Right hindlimb (tissue), 1 donor: ENCODE measurements at places on chromosomes 16 and 17.

GRCh38 chr16:642189-643049 lies 791 bp downstream of the MCRIP2 start:
- DNase-seq = no peak

GRCh38 chr17:29929006-29929532 lies 959 bp downstream of the SSH2 start:
- DNase-seq = peak; percentile 29

DNA sequence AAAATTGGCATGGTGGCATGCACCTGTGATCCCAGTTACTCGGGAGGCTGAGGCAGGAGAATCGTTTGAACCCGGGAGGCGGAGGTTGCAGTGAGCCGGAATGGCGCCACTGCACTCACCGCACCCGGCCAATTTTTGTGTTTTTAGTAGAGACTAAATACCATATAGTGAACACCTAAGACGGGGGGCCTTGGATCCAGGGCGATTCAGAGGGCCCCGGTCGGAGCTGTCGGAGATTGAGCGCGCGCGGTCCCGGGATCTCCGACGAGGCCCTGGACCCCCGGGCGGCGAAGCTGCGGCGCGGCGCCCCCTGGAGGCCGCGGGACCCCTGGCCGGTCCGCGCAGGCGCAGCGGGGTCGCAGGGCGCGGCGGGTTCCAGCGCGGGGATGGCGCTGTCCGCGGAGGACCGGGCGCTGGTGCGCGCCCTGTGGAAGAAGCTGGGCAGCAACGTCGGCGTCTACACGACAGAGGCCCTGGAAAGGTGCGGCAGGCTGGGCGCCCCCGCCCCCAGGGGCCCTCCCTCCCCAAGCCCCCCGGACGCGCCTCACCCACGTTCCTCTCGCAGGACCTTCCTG lies at the start of gene HBQ1:
Gene HBQ1, plus strand, starts transcription at position 359 of the 575 bp plus-strand sequence. Its CDS starts 28 bp downstream, at position 387.
- DNase-seq = peak; percentile 40

- DNase-seq = no peak
Observed at GRCh38 chr16:64311241-64311640, 810.6 kb downstream of the CDH11 start.

DNA sequence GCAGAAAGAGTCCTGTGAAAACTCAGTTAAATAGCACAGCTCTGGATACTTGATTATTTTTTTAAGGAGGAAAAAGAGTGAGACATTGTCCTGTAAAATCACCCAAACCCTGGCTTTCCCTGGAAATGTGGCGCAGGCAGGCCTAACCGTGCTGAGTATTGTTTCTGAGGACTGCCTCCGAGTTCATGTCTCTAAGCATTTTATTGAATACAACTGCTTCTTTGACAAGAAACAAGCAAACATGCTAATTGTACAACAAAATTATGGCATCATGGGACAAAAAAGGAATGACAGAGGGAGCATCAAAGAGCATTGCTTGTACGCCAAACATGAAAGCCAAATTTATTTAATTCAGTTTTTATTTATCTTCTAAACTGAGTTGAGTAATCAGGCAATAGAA lies 64.5 kb upstream of the HSBP1 start:
- no peak for DNase-seq

DNA sequence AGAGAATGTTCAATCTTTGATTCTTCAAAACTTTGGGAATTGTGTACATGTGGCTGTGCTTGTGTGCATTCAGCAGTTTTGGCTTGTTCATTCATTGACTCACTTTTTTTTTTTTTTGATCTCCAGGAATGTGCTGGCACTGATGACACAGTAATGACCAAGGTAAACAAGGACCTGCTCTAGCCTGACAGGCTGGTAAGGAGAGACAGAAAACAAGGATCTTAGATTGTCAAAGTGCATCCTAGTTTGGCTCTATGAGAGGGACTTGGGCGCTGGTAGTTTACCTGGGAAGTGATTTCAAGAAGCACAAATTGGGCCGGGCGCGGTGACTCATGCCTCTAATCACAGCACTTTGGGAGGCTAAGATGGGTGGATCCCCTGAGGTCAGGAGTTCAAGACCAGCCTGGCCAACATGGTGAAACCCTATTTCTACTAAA lies 233.1 kb upstream of the WSCD1 start:
- no peak for DNase-seq

- DNase-seq = no peak
Observed at GRCh38 chr17:72466199-72466598, 345.4 kb downstream of the SOX9 start.

DNA sequence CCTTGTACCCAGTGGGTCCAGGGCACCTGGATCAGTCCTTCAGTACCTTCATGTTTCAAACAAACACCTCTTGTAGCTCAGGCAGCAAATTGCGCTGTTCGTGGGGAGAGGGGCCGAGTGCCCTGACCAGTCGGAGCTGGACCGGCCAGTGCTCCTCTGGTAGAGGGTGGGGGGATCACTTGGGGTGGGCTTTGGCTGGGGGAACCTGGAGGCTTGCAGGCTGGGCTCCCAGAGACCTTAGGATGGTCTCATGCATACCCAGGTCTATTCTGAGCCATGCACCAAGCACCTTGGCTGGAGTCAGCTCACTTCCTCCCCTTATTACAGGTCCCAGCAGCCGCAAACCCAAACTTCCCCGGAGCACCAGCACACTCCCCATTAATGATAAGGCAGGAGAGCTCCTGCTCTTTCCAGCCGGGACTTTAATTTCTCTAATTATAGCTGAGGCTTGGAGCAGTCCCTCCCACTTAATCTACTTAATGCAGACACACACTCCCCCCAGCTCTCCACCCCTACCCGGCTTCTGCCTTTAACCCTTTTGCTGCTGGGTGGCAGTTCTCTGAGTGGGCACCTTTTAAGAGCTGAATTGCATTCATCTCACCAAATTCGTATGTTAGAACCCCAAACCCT lies 26.3 kb upstream of the MGAT5B start:
- no peak for DNase-seq

DNA sequence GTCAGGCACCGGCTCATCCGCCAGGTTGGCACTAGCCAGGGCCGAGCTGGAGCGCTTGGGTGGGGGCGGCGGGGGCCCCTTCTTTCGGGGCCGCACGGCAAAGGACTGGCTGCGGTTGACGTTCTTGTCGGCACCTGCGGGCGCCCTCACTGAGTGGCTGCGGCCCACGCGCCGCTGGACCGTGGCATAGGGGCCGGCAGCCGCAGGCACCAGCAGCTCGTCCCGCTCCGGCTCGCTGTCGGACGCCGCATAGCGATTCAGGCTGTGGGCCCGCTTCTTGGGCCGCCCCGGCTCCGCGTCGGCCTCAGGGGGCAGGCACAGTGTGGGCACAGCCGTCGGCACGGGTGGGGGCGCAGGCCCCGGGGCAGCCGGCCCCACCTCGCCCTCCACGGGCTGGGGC lies 15.9 kb downstream of the CASKIN1 start:
- no peak for DNase-seq

DNA sequence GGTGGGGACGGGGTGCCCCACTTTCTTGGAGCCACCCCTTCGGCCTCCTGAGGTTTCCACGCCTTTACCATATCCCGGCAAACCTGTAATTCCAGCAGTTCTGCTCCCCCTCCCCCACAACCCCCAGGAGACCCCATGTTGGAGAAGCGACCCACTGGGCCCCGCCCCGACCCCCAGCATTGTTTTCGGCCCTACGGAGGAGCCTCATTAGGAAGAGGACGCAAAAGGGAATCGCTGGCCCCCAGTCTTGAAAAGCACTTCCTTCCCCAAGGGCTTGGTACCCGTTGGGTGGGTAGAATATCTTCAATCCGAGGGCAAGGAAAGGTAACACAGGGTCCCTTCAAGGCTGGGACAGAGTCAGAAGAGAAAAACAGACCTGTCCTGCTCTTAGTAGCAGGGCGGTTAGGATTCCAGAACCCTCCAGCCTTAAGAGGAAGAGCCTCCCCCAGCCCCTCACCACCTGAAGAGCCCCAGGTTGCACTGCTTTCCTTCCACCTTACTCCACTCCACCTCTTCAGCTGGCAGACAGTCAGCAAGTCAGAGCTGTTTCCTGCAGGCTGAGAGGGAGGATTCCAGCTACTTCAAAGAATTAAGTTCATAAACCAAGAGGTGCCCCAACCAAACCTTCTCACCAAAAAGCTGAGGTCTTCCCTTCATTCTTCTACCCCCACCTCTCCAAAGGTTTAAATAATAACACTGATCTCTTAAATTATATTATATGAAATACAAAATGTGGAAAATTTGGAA lies 803 bp upstream of the TLCD2 start:
- DNase-seq = no peak

DNA sequence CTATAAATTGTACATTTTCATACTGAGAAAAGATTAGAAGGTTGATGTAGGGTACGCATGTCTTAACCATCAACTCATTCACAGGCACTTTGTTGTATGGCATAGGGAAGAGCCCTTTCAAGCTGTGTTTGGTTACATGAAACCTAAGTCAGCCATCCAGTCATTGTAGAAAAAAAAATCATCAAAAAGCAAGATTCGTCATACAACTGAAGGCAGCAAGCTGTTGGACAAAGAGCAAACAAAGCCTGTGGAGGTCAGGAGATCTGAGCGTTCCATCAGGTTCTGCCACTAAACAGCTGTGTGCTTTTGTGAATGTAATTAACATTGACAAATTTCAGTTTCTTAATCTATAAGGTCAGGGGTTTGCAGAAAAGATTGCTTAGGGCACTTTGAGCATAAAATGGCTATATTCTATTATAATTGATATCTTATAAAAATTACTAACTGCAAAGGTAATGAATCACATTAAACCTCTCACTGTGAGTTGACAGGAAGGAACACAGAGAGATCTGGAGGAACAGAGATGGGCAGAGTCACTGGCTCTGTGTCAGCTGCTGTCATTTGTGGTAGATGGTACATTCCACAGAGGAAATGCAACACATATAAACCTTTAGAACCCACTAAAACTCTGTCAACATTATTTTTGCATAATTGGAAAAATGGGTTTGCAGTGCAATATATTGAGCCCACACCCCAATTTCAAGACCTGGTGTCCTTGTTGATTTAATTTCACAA lies 66.3 kb upstream of the MYOCD start:
- DNase-seq = no peak

DNA sequence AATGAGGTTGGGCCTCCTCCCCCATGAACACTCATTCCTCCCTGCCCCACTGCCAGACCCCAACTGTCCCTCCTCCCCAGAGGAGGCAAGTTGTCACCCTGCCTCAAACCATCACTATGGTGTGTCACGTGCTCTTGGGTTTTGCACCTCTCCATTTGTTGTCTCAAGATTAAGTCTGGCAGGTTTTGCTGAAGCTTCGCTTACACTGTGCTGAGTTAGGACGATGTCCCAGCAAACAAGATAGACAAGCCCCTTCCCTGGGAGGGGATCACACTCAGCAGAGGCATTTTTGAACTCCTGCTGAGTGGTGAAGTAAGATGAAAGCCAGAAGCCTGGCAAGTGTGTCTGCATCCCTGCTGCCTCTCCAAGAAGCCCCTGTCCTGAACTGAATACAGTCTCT lies 78.3 kb downstream of the CBLN1 start:
- DNase-seq = no peak

DNA sequence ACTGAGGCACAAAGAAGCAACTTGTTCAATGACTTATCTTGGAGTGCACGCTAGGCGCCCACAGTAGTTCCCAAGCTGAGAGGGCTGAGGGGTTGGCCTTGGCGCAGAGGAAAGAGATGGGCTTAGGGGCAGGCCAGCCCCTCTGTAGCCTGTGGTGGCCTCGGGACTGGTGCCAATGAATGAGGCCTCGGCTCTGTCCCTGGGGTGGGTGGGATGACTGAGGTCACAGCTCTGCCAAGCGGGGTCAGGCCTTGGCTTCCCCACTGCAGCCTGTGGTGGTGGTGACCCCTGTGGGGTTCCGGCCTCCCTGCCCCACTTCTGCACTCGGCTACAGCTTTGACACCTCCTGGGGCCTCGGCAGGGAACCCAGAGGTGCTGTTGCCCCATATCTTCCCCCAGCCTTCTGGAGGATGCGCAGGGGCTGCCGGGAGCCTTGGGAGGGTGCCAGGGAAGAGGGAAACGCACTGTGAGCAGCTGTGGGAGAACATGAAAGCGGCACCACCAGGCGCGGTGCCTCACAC lies 46.0 kb downstream of the BEAN1 start:
- DNase-seq = no peak

- DNase-seq = no peak
Observed at GRCh38 chr16:86215979-86216585, 294.2 kb upstream of the FOXF1 start.

DNA sequence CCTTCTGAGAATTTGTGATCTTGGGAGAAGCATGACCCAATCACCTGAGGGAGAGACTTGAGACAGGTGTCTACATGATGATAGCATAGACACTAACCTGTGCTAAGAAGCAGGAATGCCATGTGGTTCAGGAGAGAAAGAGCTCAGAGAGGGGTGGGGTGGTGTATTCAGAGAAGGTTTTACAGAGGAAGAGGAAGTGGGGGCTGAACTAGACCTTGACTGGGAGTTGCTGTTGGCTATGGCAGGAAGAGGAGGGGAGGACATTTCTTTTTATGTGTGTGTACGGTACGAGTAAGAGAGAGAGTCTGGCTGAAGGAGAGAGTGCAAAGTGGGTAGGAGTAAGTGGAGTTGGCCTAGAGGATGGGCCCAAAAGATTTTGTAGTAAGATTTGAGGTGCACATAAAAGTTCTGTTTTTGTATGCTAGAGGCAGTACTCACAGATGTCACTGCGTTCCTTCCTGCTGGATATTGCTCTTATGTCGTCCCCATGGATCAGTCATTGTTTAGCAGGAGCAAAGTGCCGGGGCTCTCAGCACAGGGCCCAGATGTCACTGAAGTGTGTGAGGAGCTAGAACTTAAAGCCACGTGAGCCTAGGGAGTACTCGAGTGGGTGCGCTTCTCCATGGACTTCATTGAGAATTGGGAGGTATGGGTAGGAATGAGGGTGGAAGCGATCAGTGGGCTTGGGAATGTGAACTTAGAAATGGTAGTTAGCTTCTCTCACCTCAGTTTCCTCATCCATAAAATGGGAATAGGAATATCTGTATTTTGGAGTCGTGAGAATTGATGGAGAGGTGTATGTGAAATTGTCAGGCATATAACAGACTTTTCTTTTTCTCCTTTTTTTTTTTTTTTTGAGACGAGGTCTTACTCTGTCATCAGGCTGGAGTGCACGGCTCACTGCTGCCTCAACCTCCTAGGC lies 22.1 kb downstream of the SLC7A6 start:
- no peak for DNase-seq

DNA sequence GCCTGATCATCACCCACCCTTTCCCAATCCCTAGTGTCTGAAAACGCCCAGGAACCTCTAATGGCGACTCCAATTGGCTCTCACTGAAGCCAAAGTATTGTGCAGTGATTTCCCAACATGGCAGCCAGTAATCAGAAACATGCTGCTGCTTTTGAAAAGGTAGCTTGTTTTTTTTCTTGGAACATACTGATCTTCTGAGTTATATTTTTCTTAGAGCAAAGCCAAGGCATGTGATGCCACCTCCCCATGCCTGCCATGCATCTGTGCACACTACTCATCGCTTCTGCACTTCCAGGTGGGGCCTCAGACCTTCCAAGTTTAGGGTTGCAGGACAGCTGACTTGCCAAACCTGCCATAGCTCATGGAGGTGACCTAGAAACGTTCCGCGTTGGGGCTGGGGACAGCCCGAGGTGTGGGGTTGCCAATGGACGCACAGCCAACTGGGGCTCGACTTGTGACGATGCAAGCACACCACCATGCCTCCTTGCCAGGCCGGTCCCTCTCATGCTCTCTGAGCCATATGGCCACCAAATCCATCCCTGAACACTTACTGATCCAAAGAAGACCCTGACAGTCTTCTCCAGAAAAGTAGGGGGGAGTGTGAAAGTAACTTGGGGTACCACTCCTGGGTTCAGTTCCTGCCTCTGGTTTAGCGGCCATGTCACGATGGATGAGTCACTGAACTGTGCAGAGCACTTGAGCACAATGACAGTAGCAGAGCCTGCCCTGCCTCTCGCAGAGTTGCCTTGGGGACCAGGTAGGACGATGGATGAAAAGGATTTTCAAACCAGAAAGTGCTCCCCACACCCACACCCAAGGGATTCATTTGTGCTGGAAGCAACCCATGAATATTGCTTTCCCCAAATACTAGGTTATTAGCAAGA lies 155.7 kb downstream of the CCDC182 start:
- DNase-seq = no peak
